Stimulated activated CD4-positive, alpha-beta T cell treated with anti-CD3 and anti-CD28 coated beads, Interleukin-12 subunit alpha, Interleukin-12 subunit beta, amount 100 ng/mL, for 24 hours (primary cell): ENCODE measurements at places on chromosomes 6 and 20.

- no peak for DNase-seq
These were observed 11.8 kb upstream of the TCF21 start for GRCh38 chr6:133877116-133877515.

GRCh38 chr6:76885861-76886301 is 577.4 kb downstream of the HTR1B start:
- no peak for DNase-seq

GRCh38 chr6:143119260-143119659 is 58.6 kb downstream of the AIG1 start:
- DNase-seq: no peak

DNA sequence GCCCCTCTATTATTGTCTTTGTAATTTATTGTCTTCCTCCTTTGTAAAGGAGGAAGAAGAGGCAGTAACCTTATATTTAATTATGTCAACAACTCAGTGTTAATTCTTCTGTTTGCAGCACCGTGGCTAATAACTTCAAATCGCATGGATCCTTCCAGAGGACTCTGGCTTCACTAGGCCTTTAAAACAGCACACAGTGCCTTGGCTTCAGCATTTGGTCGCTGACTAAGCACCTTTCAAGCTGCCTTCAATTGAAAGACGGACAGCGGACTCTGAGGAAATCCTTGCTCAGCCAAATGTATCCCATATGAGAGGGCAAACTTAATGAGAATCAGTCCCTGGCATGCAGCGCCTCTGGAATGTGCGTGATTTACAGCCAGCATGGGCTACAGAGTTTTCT is 64.2 kb downstream of the SGK1 start:
- no peak for DNase-seq

- DNase-seq: no peak
These were observed 37.7 kb upstream of the HLA-C start for GRCh38 chr6:31309641-31310040.

DNA sequence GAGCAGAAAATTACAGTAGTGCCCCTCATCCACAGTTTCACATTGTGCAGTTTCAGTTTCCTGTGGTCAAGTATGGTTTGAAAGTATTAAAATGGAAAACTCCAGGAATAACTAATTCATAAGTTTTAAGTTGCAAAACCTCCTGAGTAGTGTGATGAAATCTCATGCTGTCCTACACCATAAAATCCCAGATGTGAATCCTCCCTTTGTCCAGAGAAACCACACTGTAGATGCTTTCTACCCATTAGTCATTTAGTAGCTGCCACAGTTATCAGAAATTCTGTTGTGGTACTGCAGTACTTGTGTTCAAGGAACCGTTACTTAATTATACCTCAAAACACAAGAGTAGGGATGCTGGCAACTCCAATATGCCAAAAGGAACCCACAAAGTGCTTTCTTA is 74.7 kb downstream of the PTCHD4 start:
- no peak for DNase-seq

DNA sequence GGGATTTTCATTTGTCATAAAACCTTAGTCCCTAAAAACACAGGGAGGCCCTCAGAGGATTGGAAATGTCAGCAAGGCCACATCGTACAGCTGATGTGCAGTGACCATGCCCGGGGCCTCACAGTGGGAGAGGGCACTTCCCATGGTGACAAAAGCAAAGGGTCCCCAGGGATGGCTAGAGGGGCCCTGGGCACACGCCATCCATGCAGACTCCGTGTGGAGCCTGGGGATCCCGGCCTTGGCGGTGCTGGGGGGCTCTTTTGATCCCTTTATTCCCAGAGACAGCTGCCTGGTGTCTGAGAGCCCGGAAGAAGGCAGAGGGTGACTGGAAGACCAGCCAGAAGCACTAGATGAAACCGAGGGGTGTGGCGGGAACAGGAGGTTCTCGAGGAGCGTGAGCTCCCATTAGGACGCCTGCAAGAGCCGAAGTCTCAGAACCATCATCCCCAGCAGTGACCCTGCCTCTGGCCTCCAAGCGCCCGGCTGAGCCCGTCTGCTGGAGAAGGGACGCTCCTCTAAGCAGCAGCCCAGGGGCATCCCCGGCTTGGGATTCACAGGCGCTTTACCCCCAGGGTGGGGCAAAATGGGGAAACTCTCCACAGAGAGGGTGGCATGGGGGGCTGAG is 49.1 kb upstream of the FRMD1 start:
- DNase-seq: no peak

- DNase-seq: no peak
These were observed 158.7 kb downstream of the UBE3D start for GRCh38 chr6:82906951-82907350.

GRCh38 chr20:49964964-49965780 is 17.6 kb upstream of the SNAI1 start:
- DNase-seq: peak; percentile 16

GRCh38 chr20:35018590-35019371 is 63.1 kb downstream of the MYH7B start:
- no peak for DNase-seq

DNA sequence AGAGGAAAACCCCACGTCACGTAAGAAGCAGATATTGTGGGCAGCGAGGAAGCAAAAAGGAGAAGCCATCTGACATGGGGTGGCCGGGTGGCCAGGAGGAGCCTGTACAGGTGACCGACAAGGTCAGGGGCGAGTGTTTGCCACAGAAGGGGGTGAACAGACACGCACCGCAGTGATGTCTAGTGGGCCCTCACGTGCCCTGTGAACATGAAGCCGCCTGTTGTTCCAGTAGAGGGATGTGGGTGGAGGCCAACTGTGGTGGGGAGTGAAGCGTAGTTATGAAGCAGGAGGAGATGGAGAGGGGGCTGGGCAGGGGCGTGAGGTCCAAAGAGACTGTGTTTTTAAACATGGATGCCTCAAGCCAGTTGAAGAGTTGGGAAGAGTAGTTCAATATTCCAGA is 20.5 kb downstream of the MYT1 start:
- DNase-seq: no peak

DNA sequence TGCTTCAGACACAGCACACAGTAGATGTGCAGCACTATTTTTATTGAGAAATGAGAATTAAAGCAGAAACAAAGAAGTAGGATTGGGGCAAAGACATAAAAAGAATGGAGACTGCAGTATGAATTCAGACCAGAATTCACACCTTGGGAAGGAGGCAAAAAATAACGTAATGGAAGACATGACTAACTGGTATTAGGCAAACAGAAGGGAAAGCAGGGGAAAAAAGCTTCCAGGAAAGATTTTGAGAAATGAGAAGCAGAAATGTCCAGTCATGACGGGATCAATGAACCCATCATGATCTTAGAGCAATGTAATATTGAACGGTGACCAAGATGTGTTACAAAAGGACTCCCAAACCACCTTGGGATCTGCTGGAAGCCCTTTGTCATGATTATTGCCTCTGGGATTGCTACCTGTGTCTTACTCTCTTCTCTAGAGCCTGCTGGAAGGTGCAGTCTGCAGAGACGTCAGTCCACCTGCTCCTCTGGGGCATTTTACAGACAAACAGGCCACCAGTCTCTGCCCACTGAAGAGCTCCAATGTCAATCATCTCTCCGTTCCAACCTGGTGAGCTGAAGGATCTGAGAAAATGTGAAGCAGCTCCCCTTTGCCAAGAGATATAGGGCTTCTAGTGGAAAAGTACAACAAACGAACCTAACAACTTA is 8.7 kb downstream of the NUDT3 start:
- DNase-seq: no peak

DNA sequence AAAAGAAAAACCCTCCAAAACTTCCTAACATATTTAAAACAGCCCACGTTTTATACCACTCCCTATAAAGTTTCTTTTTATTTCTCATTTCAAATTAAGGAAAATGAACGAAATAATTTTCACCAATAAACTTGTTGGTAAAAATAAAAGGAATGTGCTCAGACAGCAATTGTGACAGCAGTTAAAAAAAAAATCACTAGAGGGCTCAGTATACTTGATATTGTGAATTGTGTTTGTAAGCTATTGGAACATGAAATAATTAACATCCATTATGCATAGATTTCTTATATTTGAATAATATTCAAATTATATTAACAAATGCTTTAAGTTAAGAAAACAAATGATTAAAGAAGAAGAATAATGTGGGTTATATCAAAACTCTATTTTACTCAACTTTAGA is 105.5 kb downstream of the ASCC3 start:
- DNase-seq: no peak

- DNase-seq: no peak
These were observed 118.6 kb downstream of the MAP3K4 start for GRCh38 chr6:161110028-161110779.

DNA sequence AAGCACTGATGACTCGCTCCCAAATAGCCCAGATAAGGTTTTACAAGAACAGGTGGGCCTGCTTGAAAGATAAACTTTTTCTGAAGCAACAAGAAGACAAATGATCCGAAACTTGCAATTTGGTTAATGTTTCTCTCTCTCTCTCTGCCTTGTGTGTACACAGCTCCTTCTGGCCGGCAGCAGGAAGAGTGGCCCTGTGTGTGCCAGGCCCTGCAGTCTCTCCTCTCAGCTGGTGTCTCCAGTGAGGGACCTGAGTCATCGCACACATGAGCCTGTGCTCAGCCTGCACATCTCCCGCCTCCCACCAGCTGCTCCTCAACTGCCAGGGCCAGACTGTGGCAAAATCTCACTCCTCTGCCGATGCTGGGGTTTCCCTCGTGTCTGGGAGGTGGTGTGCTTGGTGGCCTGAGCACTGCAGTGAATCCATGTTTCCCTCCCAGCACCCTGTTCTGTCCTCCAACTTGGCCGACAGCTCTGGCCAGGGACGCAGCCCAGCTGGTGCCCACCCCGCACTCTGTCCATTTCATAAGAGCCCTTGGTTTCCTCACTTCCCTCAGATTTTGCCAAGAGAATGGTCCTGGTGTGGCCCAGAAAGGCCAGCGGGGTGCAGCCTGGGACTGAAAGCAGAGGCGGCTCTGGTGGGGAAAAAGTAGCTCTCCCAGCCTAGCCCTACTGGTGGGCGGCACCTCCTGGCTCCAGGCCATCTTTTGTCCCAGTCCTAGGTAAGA is 49.4 kb downstream of the ERMARD start:
- DNase-seq: no peak

DNA sequence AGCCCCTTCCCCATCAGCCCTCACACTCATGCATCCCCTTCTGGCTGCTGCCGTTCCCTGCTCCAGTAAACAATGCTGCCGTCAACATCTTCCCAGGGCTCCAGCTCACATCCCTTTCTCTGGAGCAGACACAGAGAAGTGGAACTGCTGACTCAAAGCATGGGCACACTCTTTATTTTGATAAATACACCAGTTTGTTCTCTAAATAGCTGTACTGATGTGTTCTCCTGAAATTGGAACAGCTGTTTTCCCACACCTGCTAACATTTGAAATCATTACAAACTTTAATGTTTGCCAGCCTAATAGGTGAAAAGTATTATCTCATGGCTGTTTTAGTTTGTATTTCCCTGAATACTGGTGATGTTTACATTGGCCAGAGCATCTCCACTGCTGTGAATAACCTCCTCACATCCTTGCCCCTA is 102.1 kb upstream of the NXT1 start:
- no peak for DNase-seq

DNA sequence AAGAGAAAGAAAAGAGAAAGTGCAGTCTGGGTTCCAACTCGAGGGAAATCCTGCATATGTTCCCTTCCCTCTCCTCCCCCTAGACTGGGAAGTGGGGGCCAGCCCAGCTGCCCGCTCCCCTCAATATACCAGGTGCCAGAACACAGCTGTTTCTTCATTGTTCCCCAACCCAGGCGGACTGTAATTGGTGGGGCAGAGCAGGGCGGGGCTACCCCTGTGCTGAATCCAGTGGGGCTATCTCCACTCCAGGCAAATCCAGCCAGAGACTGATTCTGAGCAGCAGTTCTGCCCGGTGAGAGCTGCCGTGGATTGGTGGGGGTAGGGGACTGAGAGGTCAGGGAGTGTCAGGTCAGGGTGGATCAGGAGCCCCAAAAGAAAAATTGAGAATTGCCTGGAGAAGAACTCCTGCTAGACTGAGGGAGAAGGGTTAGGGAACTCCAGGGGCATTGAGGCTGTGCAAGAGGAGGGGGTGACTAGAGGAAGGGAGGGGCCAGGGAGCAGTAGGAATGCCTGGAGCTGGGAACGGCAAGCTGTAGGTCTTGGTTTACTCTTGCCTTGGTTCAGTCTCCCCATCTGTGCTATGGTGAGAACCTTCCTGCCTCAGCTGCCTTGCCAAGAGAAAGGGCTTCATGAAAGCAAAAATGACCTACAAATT is at the start of gene MYMX:
Gene MYMX, plus strand, starts transcription at position 250 of the 655 bp plus-strand sequence. CDS start 546 bp downstream, outside the sequence.
- DNase-seq: no peak

- no peak for DNase-seq
These were observed 29.8 kb downstream of the RHAG start for GRCh38 chr6:49606721-49607390.

DNA sequence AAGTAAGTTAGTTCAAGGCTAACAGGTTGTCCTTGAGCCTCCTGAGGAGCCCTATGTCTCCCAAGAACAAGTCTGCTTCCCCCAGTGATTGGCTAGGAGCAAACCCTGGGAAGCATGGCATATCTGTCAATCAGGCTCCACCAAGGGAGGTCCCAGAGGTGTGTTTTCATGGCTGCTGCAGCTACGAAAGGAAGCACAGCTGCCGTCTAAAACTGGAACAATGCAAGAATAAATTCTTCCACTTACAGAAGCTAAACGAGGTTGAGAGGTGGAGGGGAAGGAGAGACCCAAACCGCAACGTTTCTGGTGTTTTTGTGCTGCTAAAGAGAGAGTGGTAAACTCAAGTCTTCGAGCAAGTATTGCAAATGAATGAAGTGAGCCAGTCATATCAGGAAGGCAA is 4.9 kb upstream of the PTGIS start:
- no peak for DNase-seq

DNA sequence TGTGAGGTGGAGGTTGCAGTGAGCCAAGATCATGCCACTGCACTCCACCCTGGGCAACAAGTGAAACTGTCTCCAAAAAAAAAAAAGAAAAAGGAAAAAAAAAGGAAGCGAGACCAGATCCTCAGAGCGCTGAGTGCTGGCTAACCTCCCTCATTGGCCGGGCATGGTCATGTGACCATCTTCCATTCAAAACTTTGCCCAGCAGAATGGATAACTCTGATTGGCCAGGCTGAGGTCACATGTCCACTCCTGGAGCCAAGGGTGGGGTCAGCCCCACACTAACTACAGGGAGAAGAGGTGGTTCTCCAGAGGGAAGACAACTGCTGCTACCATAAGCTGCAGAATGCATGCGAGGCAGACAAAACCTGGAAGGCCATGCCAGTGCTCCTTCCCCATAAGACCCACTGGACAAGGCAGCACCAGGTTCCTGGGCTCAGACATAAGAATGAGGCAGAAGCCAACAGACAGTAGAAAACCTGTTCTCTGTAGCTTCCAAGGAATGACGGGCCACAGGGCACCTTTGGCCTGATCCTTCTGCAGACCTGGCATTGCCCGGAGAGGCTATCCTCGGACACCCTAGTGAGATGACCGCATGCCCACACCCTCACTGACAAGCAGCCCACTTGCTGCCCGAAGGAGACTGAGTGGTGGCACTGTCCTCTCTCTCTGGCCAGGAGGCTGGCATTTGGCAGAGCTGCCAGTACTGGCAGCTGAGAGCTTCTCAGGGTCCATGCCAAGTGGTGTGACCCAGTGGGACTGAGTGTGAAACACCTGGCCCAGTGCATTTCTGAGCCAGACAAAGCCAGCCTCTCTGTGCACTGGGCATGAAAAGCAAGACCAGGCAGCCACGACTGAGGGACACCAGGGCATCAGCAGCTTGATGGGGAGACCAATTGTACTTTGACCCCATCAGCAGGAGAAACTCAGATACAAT is 311.9 kb upstream of the SULF2 start:
- DNase-seq: no peak

- DNase-seq: no peak
These were observed 247.0 kb upstream of the KCNQ5 start for GRCh38 chr6:72374857-72375256.

GRCh38 chr20:35899064-35899463 is 55.2 kb downstream of the SCAND1 start:
- DNase-seq: no peak
